ENCODE measurements at places on chromosomes 6 and 20.

DNA sequence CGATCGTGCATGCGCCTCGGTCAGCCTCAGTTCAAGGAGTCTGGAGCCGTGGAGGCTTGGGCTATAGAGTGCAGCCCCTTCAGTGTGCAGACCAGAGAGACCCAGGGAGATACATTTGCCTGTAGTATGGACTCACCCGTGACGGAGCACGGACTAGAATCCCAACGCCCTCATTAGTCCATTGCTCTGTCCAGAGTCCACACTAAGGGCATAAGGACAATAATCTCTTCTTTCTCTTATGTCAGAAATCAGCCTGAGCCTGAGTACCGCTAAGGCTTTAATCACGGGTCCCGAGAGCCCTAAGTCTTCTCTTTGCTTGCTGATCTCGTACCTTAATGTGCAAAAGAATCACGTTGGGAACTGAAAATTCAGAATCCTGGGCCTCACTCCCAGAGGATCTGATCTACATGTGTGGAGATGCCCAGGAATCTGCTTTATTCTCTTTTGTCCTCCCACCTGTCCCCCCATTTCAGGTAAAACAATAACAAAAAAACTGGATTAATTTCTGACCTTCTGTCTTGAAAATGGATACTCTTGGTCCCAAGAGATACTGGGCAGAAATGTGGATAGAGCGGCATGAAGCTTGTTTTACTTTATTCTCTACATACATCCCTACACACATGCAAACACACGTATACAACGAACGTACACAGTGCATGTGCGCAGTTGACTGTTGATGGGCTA lies 671 bp downstream of the BPHL start:
- DNase-seq, result no peak
- H3K4me3 ChIP-seq, result peak overlapping the region; percentile 75
- no peaks in the 10 kb centered on the region for H3K27me3 ChIP-seq
- peaks cover 7% of the 10 kb centered on the region for H3K36me3 ChIP-seq
- H3K27ac ChIP-seq, result peak overlapping the region; percentile 81
- H3K4me1 ChIP-seq, result no peaks in the 10 kb centered on the region

GRCh38 chr6:123681957-123682462 lies 45.3 kb upstream of the TRDN start:
- no peak for DNase-seq
- H3K27ac ChIP-seq, result no peak overlapping the region
- no peaks in the 10 kb centered on the region for H3K36me3 ChIP-seq
- H3K4me3 ChIP-seq, result no peak overlapping the region
- no peaks in the 10 kb centered on the region for H3K4me1 ChIP-seq

DNA sequence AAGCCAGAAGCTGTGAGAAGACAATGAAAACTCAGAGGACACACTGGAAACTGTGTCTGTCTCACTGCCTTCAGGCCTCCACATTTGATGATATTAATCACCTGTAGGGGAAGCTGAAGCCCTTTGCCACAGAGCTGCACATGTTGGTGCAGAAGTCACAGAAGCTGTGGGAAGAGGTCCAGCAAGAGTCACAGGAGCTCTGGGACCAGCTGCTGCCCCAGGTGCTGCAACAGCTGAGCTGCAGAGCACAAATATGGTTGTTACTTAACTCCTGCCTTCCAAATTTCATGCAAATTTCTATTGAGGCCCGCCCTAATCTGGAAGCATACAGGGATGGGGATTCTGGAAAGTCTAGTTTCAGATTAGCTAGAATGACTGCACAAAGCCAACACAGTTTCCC lies 169.3 kb downstream of the OGFRL1 start:
- H3K27me3 ChIP-seq, result no peaks in the 10 kb centered on the region
- H3K4me1 ChIP-seq, result no peaks in the 10 kb centered on the region

- H3K27ac ChIP-seq, result peak overlapping the region; percentile 89
- peaks cover 17% of the 10 kb centered on the region for H3K4me1 ChIP-seq
- H3K4me3 ChIP-seq, result peak overlapping the region; percentile 61
- no peaks in the 10 kb centered on the region for H3K36me3 ChIP-seq
Observed at GRCh38 chr20:44186674-44187053, 324 bp downstream of the JPH2 start.

DNA sequence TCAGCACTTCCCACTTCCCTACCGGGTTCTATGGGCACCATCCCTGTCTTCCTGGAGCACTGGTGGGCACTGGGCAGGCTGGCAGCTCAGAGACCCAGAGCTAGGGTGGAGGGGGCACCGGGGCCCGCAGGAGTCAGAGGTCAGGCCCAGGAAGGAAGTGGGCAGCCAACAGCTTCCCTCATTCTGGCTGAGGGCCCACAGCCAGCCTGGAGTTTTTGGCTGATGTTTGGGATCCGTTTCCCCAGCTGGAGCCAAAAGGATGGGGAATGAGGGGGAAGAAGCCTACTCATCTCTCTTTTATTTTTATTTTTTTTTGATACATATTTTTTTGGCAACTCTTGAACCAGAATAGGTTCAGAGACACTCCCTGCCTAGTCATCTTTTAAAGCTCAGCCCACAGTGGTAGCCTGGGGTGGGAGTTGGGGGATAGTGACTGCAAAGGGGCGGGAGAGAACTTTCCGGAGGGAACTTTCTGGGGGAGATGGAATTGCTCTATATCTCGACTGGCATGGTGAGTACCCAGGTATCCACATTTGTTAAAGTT lies 54.2 kb upstream of the MLN start:
- no peaks in the 10 kb centered on the region for H3K36me3 ChIP-seq
- H3K27ac ChIP-seq, result no peak overlapping the region
- H3K4me1 ChIP-seq, result no peaks in the 10 kb centered on the region
- no peaks in the 10 kb centered on the region for H3K27me3 ChIP-seq
- H3K4me3 ChIP-seq, result no peak overlapping the region

- peaks cover 85% of the 10 kb centered on the region for H3K36me3 ChIP-seq
- H3K27ac ChIP-seq, result no peak overlapping the region
- no peak overlapping the region for H3K4me3 ChIP-seq
- DNase-seq, result peak; percentile 47
- peaks cover 3% of the 10 kb centered on the region for H3K4me1 ChIP-seq
Observed at GRCh38 chr20:45965169-45966002, 6.6 kb downstream of the ZNF335 start.

GRCh38 chr6:138410972-138411880 lies 7.2 kb downstream of the HEBP2 start:
- H3K27ac ChIP-seq, result no peak overlapping the region
- no peaks in the 10 kb centered on the region for H3K27me3 ChIP-seq

DNA sequence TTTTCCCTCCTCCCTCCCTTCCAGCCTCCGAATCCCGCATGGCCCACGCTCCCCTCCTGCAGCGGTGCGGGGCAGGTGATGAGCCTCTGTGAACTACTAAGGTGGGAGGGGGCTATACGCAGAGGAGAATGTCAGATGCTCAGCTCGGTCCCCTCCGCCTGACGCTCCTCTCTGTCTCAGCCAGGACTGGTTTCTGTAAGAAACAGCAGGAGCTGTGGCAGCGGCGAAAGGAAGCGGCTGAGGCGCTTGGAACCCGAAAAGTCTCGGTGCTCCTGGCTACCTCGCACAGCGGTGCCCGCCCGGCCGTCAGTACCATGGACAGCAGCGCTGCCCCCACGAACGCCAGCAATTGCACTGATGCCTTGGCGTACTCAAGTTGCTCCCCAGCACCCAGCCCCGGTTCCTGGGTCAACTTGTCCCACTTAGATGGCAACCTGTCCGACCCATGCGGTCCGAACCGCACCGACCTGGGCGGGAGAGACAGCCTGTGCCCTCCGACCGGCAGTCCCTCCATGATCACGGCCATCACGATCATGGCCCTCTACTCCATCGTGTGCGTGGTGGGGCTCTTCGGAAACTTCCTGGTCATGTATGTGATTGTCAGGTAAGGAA lies at the start of gene OPRM1:
Gene OPRM1, plus strand, starts transcription at position 10 of the 612 bp plus-strand sequence. Its CDS starts 305 bp downstream, at position 315.
- no peaks in the 10 kb centered on the region for H3K36me3 ChIP-seq
- no peak within 1 kb of the TSS for H3K4me3 ChIP-seq
- no peak within 1 kb of the TSS for H3K27ac ChIP-seq
- no peak for DNase-seq
- no peaks in the 10 kb centered on the region for H3K27me3 ChIP-seq

DNA sequence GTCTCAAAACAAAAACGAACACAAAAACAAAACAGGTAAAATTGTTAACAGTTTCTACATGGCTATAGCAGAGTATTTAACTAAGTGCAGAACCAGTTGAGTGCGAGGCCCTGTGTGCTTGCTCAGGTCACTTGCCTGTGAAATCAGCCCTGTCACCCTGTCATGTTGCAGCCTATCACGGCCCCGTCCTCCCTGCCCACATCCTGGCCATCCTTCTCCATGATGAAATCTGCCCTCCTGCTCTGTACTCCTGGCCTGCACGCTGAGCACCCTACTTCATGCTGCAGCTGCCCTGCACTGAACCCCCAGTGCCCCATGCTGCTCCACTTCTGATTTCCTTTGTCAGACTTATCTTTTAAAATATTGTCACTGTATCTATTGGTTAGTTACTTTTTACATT lies 62.4 kb downstream of the DTD1 start:
- H3K4me3 ChIP-seq, result no peak overlapping the region
- H3K36me3 ChIP-seq, result no peaks in the 10 kb centered on the region
- no peak overlapping the region for H3K27ac ChIP-seq
- H3K4me1 ChIP-seq, result peaks cover 11% of the 10 kb centered on the region
- H3K27me3 ChIP-seq, result no peaks in the 10 kb centered on the region

GRCh38 chr20:48616481-48616880 lies 211.3 kb downstream of the PREX1 start:
- H3K27ac ChIP-seq, result no peak overlapping the region
- H3K4me3 ChIP-seq, result no peak overlapping the region
- no peaks in the 10 kb centered on the region for H3K36me3 ChIP-seq
- H3K27me3 ChIP-seq, result no peaks in the 10 kb centered on the region

- H3K27me3 ChIP-seq, result no peaks in the 10 kb centered on the region
- no peaks in the 10 kb centered on the region for H3K4me1 ChIP-seq
- no peak overlapping the region for H3K4me3 ChIP-seq
- no peak for DNase-seq
- H3K27ac ChIP-seq, result no peak overlapping the region
Observed at GRCh38 chr6:3579652-3580175, 122.9 kb upstream of the SLC22A23 start.

GRCh38 chr20:22626496-22626895 lies 42.1 kb upstream of the FOXA2 start:
- H3K27me3 ChIP-seq, result no peaks in the 10 kb centered on the region
- no peak overlapping the region for H3K4me3 ChIP-seq
- H3K36me3 ChIP-seq, result no peaks in the 10 kb centered on the region
- no peak overlapping the region for H3K27ac ChIP-seq

DNA sequence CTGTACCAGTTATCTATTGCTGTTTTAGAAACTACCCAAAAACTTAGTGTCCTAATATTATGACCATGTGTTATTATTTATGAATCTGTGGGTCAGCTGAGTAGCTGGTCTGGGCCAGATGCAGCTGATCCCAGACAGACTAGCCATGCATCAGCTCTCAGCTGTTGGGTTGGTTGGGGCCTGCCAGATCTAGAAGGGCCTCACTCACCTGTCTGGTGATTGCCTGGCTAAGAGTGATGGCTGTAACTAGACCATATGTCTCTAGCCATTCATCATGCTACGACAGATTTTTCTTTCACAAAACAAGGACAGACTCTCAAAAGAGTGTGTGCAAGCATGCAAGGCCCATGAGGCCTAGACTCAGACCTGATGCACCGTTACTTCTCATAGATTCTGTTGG lies 403.2 kb downstream of the SAMD5 start:
- H3K4me1 ChIP-seq, result no peaks in the 10 kb centered on the region
- no peaks in the 10 kb centered on the region for H3K36me3 ChIP-seq

DNA sequence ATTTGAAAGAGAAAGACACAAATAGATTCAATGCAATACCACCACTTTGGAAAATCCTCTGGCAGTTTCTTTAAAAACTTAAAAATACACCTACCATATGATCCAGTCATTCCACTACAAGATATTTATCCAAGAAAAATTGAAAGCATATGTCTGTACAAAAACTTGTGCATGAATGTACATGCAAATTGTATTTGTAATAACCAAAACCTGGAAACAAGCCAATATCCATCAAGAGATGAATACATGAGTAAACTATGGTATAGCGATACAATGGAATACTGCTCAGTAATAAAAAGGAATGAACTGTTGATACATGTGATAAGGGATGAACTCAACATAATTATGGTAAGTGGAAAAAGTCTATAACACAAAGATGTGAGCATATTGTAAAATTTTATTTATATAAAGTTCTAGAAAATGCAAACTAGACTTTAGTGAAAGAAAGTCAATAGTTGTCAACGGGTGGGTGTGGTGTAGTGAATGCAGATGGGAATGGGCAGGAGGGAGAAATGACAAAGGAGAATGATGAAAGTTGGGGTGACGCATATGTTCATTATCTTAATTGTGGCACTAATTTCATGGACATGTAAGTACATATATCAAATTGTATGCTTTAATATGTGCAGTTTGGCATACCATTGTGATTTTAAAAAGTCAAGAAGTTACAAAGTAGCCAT lies 347.5 kb downstream of the SAMD5 start:
- H3K36me3 ChIP-seq, result no peaks in the 10 kb centered on the region
- no peak overlapping the region for H3K27ac ChIP-seq
- H3K27me3 ChIP-seq, result no peaks in the 10 kb centered on the region
- DNase-seq, result no peak
- no peak overlapping the region for H3K4me3 ChIP-seq

DNA sequence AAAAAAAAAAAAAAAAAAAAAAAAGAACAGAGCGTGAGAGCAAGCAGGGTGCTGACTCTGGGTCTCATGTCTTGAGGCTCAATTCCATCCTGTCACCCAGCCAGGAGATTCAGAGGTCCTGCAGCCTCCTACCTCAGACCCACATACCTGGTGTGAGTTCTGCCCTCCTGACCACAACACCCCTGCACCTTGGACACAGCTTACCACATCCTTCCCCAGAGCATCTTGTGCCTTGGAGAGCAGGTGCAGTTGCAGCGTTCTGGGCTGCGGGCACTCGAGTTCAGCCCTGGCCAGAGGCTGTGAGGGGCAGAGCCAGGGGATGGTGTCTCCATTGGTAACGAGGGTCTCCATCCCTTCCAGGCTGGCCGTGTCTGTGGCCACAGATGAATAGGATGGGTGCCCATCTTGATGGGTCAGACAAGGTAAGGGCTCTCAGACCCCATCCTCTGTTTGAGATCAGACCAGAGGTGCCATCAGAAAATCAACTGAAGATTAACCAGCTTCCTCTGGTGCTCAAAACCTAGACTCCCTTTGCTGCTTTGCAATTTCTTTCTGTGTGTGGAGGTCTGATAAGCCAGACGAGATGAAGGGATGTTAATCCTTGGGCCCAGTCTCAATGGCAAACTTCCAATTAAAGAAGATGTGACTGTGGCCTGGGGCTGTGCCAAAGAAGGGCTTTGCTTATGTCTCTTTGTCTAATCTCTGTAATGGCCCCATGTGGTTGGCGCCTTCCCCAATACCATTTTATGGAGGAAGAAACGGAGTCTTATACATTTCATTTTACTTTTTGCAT lies 14.7 kb upstream of the ZNF831 start:
- no peaks in the 10 kb centered on the region for H3K36me3 ChIP-seq
- H3K4me3 ChIP-seq, result no peak overlapping the region
- no peak for DNase-seq
- H3K27ac ChIP-seq, result no peak overlapping the region
- peaks cover 3% of the 10 kb centered on the region for H3K4me1 ChIP-seq

GRCh38 chr20:60507087-60507694 lies 549.0 kb downstream of the CDH26 start:
- H3K36me3 ChIP-seq, result no peaks in the 10 kb centered on the region
- no peaks in the 10 kb centered on the region for H3K27me3 ChIP-seq
- DNase-seq, result no peak
- no peak overlapping the region for H3K4me3 ChIP-seq
